ENCODE measurements at places on chromosomes 13 and 19. TPM values are rescaled to one million over a fixed set of nuclear protein-coding genes. Genes with fewer than 3 reads are reported as not detected.

ZNF324B gene
- 7.6 TPM for total RNA-seq

RTBDN gene
- total RNA-seq = 0.33 TPM

RNF17 gene
- not detected for total RNA-seq

PSG2 gene
- 0.05 TPM for total RNA-seq

ZNF177 gene
- total RNA-seq = 0.44 TPM

CUL4A gene
- total RNA-seq = 48.5 TPM

ZNF557 gene
- 2.9 TPM for total RNA-seq

MEIOSIN gene
- 0.05 TPM for total RNA-seq

AP1M1 gene
- total RNA-seq = 67.3 TPM

Data from A549 treated with Hydrocortisone at 1 μM for 4 hours (cell line).